ENCODE measurements at places on chromosomes 7 and 10.

GRCh38 chr7:39453743-39454355 lies 112.4 kb upstream of the YAE1 start:
- DNase-seq: peak; percentile 53

GRCh38 chr7:66150471-66150870 lies 35.8 kb downstream of the CRCP start:
- peak; percentile 89 for DNase-seq

- no peak for DNase-seq
These were observed 53.8 kb downstream of the GRID1 start for GRCh38 chr10:86312701-86313270.

DNA sequence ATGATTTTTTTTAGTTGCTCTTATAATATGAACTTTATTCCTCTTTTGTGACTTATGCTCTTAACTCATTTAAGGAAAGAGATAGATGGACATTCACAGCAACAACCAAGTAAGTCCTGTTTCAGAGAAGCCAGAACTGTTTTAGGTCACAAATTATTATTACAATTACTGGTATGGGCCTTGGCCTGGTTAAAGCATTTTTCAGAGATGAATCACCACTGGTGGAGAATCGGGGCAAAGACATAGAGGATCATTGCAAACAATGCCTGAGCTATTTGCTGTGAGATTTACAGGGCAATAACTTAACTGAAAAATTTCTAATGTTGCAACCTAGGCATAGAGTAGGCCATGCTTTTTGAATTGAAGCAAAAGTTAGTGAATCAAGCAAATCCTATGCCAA lies 138.0 kb upstream of the YAE1 start:
- DNase-seq: peak; percentile 63

GRCh38 chr10:103197174-103197573 lies 4.1 kb upstream of the NT5C2 start:
- DNase-seq: peak; percentile 84

GRCh38 chr7:65269150-65269856 lies 104.4 kb upstream of the ZNF92 start:
- DNase-seq: peak; percentile 58

DNA sequence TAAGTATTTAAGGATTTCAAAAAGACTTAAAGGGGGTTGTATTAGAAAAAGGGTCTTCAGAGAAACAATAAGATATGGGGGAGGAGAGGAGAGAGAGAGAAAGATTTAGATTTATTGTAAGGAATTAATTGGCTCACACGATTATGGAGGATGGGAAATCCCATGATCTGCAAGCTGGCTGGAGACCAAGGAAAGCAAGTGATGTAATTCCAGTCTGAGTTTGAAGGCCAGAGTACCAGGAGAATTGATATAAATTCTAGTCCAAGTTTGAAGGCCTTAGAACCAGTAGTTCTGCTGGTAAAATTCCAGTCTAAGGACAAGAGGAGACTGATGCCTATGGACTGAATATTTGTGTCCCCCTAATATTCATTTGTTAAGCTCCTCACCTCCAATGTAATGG lies 20.6 kb upstream of the SLC13A1 start:
- DNase-seq: peak; percentile 73

- peak; percentile 72 for DNase-seq
These were observed 449.6 kb downstream of the GRM8 start for GRCh38 chr7:126803060-126803665.

DNA sequence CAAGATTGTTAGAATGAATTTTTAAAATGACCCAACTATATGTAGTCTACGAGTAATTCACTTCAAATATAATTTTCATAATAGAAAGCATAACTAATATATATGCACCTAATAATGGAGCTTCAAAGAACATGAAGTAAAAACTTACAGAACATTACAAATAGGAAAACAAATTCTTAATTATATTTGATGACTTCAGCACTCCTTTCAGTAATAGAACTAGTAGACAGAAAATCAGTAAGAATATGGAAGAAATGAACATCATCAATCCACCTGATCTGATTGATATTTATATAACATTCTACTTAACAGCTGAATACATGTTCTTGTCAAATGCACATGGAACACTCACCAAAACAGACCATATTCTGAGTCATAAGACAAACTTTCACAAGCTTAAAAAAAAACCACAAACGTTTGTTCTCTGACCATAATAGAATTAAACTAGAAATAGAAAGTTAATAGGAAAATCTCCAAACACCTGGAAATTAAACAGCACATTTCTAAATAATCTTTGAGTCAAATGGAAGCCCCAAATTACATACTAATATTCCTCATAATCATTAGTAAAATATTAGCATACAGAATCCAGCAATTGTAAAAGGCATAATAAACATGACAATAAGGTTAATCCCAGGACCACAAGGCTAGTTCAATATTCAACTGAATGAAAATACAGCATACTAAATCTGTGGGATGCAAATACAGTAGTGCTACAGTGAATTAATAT lies 48.0 kb downstream of the BRAF start:
- peak; percentile 82 for DNase-seq

- no peak for DNase-seq
These were observed 60.0 kb upstream of the PRPS1L1 start for GRCh38 chr7:18087687-18088078.

DNA sequence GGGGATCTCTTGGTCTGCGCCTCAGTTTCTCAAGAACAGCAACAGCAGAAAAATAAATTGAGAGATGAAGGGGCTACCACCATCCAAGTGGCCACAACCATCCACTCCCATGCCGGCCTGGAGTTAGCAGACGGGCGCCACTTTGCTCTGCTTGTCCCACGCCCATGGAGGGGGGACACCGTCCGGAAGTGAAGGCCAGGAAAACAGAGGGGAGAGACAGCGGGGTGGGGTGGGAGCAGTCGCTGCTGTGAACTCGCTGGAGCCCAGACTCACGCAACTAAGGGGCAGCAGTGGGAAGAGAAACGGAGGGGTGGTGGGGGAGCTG lies 135.4 kb downstream of the KIF20B start:
- DNase-seq: no peak

DNA sequence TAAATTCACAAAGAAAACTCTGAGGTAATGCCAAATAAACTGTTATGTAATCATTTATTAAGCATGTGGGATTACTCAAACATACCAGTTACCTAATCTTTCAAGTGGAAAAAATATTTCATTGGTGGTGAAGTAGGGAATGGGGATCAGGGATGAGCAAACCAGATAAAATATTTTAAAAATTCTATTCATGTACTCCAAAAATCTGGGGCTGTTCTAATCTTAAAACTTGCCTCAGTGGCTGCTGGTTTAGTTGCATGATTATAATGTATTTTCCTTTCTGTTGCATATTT lies 19.5 kb downstream of the LMOD2 start:
- peak; percentile 73 for DNase-seq

DNA sequence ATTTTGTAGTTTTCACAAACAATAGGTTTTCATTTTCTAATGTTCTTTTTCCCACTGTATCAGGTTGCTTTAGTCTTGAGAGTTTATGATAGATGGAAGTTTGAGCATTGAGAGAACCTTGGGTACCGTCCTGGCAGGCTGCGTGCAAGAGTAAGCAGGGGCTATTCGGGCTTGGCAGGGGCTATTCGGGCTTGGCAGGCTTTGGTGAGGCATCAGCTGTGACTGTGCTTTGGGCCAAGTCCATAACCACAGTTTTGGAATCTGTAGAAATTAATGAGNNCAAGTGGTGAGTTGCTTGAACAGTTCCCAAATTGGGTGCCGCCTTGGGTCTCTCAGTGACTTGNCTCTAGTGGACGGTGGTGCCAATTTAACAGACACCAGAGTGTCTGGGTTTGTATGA lies 424.6 kb downstream of the PAXIP1 start:
- DNase-seq: no peak
